ENCODE measurements at places on chromosomes 16 and 17.

DNA sequence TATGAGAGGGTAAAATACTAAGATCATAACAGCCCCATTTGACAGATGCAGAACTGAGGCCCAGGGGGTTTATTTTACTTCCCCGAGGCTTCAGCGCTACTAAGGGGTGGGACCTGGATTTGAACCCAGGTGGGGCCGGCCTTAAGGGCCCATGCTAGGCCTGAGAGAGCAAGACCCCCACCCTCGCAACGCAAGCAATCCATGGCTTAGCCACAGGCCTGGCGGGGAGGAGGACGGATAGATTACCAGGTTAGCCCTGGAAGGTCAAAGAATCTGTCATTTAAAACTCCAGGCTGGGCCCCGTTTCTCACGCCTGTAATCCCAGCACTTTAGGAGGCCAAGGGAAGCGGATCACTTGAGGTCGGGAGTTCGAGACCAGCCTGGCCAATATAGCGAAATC lies 1.9 kb upstream of the CDH3 start:
- DNase-seq = no peak

DNA sequence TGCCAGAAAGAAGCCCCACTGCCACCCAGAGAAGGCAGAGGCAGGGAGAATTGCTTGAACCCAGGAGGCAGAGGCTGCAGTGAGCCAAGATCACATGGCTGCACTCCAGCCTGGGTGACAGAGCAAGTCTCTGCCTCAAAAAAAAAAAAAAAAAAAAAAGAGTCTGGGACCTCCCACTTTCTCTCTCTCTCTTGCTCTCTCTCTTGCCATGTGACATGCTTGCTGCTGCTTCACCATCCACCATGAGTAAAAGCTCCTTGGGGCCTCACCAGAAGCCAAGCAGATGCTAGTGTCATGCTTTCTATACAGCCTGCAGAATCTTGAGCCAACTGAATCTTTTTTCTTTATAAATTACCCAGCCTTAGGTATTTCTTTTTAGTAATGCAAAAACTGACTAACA lies 21.5 kb upstream of the SRSF1 start:
- no peak for DNase-seq

- DNase-seq = no peak
Observed at GRCh38 chr17:63679214-63679613, 20.7 kb downstream of the LIMD2 start.

DNA sequence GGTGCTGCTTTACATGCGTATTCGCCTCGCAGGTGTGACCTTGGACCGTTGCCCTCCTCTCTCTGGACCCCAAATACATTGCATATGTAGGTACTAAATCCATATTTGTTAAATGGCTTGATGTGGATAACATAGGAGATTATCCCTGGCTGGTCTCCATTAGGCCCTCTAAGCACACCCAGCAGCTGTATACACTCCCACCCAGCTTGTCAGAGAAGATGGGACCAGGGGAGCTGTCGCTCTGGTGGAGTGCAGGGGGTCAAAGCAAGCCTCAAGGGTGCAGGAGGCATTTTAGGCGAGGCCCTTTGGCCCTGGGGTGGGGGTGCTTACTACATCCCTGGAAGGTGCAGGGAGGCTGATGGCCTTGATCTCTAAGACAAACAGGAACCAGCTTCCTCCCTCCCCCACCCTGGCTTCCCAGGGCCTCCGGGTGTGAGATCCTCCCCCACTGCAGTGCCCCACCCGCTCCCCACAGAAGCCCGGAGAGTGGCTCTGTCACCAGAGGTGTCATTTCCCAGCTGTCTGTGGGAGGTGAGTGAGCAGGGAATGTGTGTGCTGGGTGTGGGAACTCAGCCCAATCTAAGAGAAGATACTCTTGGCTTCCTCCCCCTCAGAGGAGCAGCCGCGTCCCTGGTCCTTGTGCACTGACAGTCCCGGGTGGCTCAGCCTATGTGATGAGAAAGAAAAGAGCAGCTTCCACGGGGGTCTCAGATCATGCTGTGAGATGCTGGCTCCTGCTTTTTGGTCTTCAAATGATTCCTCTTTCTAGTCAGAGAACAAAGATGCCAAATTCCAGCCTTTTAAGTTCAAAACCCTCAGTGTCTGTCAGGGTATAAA lies 1.4 kb upstream of the VAMP2 start:
- peak; percentile 82 for DNase-seq

GRCh38 chr17:82225368-82226029 lies 3.3 kb upstream of the SLC16A3 start:
- no peak for DNase-seq

- no peak for DNase-seq
Observed at GRCh38 chr16:28098171-28098958, 34.9 kb upstream of the GSG1L start.

DNA sequence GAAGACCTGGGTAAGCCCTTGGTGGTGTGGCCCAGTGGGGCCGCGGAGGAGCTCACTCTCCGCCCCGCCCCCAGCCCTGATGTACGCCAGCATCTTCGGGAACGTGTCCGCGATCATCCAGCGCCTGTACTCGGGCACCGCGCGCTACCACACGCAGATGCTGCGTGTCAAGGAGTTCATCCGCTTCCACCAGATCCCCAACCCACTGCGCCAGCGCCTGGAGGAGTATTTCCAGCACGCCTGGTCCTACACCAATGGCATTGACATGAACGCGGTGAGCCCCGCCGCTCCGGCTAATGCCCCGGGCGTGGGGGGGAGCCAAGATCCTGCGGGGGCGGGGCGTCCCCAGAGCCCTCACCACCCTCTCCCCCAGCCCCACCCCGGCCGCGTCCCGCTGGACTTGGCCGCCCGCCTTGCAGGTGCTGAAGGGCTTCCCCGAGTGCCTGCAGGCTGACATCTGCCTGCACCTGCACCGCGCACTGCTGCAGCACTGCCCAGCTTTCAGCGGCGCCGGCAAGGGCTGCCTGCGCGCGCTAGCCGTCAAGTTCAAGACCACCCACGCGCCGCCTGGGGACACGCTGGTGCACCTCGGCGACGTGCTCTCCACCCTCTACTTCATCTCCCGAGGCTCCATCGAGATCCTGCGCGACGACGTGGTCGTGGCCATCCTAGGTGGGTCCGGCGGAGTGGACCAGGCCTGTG lies 12.1 kb upstream of the DCAF7 start:
- no peak for DNase-seq

GRCh38 chr17:41413353-41413957 lies 10.9 kb downstream of the KRT37 start:
- no peak for DNase-seq

GRCh38 chr16:72159801-72160200 lies 12.2 kb downstream of the PMFBP1 start:
- no peak for DNase-seq

DNA sequence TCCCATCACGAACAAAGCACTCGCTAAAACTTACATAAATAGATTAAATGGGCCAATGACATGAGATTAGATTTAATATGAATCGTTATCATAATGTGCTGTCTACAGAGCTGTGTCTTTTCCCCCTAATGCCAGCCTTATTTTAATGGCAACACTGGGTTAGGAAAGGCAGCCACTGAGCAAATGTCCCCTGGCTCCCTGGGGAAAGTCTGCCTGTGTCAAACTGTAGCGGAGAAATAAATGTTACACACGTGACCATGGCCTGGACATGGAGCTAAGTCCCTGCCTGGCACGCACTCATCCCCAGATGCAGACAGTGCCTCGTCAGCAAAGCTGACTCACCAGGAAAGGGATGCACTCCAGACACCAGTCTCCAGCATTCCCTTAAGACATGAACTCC lies 61.3 kb upstream of the SDK2 start:
- DNase-seq = no peak

DNA sequence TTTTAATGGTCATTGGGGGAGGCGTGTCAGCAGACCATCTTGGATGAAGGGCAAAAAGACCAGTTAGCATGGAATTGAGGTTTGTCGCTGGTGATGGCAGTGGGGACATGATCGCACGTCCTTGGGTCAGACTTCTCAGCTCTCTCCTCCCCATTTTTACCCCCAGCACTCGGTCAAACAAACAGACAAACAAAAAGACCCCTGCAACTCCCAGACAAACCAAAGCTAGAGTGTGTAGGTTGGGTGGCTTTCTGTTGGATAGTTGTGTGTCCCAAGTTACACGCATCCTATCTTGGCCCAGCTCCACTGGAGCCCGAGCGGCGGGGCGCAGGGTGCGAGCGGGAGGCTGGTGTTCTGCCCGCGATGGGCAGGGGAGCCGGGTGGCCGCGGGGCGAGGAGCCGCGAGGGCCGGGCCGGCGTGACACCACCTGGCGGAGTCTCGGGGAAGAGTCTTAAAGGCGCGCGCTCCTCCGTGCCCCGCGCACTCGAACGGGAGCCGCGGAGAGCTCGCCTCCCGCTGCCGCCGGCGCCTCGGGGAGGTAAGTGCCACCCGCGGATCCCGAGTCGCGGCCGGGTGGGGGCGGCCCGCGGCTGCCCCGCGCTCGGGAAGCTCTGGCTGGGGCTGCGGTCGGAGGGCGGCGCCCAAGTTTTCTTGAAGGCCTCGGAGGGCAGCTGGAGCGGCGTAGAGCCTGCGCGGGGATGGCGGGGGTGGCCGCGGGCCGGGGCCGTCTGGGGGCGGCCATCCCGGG lies 18.5 kb upstream of the NTN1 start:
- no peak for DNase-seq

- no peak for DNase-seq
Observed at GRCh38 chr17:49691086-49691676, 13.3 kb upstream of the SPOP start.

- DNase-seq = no peak
Observed at GRCh38 chr17:17198281-17198680, 7.9 kb downstream of the PLD6 start.

- DNase-seq = no peak
Observed at GRCh38 chr16:68790130-68790761, 53.1 kb upstream of the TANGO6 start.

- no peak for DNase-seq
Observed at GRCh38 chr16:67430504-67430976, 381 bp upstream of the HSD11B2 start.

DNA sequence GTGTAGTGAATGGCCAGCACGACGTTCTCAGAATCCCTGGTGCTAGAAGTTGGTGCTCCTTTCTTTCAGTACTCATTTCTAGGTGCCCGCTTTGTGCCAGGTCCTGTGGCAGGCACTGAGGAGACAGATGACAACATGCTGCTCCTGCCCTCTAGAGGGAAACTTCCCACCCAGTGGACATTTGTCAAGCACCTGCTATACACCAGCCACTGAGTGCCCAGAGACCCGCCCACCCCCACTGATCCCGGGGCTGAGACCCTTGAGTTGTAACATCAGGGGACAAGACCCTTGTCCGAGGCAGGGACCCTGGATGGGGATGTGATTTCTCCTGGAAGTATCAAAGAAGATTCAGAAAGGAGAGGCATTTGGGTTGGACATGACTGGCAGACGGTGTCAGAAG lies 25.1 kb downstream of the UNC13D start:
- DNase-seq = no peak

Data from stimulated activated CD4-positive, alpha-beta T cell treated with anti-CD3 and anti-CD28 coated beads, TNF-alpha, amount 100 ng/mL, for 24 hours (primary cell).